Sigmoid colon (tissue), 7 donors: ENCODE measurements at places on chromosomes 16 and 17. TPM values are rescaled to one million over a fixed set of nuclear protein-coding genes. Genes with fewer than 3 reads are reported as not detected.

CCL5 gene
- 3.3 TPM for total RNA-seq

TPSB2 gene
- 22.0 TPM for total RNA-seq

PRAC2 gene
- not detected for total RNA-seq

MED9 gene
- 15.3 TPM for total RNA-seq
